ENCODE measurements at places on chromosomes 2 and 18. TPM values are rescaled to one million over a fixed set of nuclear protein-coding genes. Genes with fewer than 3 reads are reported as not detected.

GRCh38 chr2:5698134-5698533 lies 6.0 kb downstream of the SOX11 start:
- DNase-seq, result no peak

DNA sequence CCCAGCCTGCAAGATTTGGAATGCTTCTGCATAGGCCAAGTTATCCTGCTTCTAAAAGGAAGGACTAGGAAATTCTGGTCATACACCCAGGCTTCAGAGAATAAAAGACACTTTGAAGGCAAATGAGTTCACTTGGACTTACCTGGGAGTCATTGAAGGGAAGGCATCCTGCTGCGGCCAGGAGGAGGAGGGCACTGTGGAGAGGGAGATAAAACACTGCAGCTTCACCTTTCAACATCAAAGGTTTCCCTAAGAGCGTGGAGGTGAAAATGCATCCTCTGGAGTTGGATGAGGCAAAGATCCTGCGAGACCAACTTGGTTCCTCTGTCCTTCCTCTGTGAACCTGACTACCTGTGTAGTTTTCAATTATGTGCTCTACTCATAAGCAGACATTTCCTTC lies 79.5 kb upstream of the RIOK3 start:
- DNase-seq, result no peak

DNA sequence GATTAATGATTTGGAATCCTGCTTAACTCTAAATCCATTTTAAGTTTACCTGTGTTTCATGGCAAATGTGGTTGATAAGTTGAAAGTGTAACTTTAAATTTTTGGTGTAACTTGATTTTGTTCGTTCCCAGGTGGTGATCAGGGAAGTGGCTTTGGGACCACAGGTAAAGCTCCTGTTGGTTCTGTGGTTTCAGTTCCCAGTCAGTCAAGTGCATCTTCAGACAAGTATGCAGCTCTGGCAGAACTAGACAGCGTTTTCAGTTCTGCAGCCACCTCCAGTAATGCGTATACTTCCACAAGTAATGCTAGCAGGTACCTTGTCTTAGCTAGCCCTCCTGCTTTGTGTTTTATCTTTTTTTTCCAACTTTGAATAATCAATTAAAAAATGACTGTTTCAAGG lies 62.8 kb downstream of the AGFG1 start:
- DNase-seq, result no peak

DNA sequence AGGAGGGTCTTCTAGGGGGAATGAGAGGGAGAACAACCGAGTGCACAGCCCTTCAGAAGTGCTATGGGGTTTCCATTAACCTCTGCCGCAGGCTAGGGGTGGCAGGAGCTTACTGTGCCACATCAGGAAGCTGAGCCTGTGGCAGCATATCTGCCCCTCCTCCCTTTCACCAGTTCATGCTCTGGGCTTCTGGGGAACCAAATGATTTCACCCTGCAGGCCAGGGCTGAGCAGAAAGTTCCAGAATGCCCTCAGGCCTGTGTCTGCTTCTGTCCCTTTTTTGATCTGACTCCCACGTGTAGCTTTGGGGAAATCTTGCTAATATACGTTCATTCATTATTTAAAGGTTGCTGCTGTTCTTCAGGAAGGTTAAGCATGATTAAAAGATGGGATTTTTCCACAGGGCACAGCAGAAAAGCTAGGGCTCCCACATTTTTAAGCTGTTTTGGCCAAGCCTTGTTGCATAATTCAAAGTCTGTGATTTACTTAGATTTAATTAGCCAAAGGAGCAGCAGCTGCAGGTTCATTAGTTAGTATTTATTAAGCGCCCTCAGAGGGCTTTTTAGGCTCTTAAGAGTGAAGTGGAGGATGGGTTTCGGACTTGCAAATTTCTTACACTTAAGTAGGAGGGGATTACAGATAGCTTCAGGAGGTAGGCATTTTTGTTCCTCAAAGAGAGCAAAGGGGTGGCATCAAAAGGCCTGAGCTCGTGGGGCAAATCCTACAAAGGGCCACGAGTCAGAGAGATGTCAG lies 10.2 kb downstream of the TMEM247 start:
- no peak for DNase-seq

EFHD1 gene
- polyA plus RNA-seq, result 3.8 TPM

GRCh38 chr2:197201874-197202273 lies 108.7 kb downstream of the ANKRD44 start:
- no peak for DNase-seq

ZNF396 gene
- 2.7 TPM for polyA plus RNA-seq

DNA sequence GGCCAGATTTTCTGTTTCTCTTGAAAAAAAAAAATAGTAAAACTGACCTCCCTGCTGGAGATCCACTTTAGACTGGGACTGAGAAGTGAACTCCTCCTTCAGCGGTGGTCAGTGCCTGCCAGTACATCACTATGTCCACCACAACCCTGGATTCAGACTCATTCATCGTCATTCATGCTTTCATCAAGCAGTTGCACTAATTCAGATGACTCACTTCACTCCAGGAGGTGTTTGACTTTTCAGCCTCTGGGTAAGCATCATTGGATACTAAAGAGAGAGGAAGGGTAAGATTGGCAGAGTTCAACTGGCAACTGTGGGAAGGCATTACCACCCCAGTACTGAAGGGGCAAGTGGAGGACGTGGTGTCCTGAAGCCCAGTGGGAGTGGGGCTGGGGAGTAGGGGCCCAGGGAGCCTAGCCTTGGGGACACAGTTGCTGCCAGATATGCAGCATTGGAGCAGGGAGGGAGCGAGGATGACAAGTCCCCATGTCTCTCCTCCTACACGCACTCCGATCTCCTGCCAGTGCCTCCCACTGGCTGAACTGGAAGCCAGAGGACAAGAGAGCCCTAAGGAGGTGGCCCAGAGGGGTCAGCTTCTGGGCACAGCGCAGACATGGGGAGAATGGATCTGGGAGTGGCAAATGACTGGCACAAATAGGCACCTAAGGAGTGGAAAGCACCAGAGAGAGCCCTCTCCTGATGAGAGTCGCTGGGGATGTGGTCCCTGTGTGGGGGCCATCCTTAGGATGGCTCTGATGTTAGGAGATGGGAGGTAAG lies 111.1 kb downstream of the TGFA start:
- no peak for DNase-seq

GRCh38 chr18:79917169-79917852 lies 34.1 kb downstream of the SLC66A2 start:
- no peak for DNase-seq

DNA sequence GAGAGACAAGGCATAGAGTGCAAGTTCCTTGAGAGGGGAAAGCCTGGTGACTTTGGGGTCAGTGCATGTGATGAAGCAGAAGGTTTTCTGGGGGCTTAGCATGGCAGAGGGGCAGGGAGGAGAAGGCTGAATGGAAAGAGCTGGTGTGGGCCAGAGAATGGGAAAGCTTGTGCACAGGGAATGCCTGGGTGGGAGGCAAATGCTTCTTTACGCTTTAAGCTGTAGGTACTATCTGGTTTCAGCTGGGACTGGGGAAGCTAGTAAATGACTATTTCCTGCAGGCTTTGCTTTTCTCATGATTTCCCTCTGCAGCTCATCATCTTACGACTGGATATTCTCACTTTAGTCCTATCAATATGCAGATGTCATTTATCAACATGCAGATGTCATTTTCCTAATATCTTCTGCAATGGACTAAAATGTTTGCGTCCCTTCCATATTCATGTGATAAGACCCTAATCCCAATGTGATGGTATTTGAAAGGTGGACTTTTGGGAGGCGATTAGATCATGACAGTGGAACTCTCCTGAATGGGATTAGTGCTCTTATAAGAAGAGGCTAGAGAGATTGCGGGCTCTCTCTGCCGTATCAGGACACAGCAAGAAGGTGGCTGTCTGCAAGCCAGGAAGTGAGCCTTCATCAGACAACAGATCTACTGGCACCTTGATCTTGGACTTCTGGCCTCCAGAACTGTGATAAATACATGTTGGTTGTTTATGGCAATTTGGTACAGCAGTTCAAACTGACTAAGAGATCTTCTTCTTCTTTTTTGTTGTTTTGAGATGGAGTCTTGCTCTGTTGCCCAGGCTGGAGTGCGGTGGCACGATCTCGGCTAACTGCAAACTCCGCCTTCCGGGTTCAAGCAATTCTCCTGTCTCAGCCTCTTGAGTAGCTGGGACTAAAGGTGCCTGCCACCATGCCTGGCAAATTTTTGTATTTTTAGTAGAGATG lies 50.1 kb downstream of the MYCN start:
- no peak for DNase-seq

DNA sequence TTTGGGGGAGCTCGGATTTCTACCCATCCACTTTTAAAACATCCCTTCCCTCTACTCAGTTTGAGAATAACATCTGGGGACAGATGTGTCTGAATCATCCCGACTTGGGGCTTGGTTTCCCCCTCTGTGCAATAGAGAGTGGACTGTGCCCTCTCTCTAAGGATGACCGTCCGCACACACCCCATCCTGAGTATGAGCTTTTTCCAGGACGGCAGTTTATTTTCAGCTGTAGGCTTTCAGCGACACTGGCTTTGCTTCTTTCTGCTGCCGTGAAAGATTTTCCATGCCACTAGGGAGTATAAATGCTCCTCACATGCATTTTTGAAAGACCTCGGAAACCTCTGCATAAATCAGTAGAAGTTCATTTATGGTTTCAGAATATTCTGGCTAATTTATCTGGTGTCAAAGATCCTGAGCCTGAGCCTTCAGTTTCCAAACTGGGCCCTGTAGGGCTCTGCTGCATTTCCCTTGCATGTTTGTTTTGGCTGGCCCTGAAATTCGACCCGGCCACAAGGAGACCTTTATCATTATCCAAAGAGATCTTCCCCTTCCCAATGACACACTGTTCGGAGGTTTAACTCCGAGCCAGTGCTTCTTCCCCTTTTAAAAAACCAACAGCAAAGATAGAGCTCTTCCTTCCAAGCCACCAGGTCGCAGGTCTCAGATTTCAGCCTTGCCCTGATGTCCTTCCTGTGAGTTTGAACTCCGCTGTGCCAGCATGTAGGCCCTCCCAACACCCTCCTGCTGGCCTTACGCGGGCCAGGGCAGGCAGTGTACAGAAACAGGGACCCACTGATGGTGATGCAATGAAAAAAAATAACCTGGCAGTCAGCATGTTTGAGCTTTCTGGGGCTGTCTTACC lies 53.3 kb downstream of the FECH start:
- no peak for DNase-seq

ANO7 gene
- 1.0 TPM for polyA plus RNA-seq

DNA sequence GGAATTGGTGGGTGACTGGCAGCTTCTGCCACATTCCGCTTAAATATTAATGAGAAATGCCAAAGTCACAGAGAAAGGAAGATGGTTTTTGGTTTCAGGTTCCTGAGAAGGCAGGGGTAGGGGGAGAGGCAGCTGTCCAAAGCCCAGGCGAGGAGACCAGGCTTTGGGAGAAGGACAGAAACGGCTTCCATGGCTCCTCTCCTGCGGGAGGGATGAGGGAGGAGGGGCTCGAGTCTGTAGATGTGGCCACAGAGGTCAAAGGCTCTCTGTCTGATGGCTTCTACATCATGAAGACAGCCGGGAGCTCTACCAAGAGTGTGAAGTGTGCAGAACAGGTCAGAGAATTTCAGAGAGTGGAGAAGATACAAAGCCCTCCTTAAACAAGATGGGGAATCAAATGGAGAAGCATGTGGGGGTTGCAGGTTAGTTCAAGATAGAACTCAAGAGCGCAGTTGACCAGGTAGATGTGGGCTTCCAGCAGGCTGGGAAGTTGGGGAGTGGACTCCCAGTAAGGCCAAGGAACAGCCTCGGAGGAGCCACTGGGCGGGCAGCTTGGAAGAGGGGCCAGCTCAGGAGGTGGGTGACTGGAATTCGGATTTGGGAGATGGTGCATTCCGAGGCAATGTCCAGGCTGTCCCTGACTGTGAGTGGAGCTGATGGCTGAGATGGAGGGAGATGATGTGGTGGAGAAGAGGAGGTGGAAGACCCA lies 23.8 kb upstream of the HPCAL1 start:
- no peak for DNase-seq

TNP1 gene
- not detected for polyA plus RNA-seq

All from pancreas (tissue), 10 donors.